ENCODE measurements at places on chromosomes 1 and 21. TPM values are rescaled to one million over a fixed set of nuclear protein-coding genes. Genes with fewer than 3 reads are reported as not detected.

DNA sequence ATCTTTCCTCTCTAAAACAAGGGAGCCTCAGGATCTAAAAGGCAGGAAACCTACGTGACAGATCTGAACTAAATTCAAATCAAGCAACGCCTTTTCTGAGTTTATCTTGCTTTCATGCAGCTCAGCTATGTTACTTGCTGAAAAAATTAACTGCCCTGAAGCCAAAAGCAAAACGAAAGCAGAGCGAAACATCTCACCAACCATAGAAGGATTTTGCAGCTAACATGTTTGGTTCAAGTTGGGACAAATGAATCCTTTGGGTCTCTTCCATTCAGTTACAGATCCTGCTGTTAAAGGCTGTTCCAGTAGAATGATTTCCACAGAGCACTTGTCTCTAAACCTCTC, 482 bp downstream of the SLC2A5 start:
- DNase-seq: no peak

DNA sequence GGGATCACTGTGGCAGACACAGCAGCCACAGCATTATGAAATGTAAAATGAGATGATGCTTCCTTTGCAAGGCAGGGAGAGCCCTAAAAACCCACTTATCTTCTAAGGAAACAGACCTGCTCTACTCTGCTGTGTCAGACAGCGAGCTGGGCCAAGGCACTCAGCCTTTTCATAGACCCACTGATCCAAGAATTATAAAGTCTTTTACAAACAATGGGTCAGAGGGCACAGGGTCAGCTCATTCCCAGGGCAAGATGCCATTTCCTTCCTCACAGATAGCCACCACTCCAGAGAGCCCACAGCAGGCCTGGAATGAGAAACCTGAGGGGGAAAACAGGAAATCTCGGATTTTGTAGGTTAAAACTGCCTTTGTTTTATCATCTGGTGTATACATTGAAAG, 42.9 kb downstream of the CASQ2 start:
- no peak for DNase-seq

GRCh38 chr21:38080888-38081287, 164.6 kb upstream of the KCNJ6 start:
- DNase-seq: no peak

DNA sequence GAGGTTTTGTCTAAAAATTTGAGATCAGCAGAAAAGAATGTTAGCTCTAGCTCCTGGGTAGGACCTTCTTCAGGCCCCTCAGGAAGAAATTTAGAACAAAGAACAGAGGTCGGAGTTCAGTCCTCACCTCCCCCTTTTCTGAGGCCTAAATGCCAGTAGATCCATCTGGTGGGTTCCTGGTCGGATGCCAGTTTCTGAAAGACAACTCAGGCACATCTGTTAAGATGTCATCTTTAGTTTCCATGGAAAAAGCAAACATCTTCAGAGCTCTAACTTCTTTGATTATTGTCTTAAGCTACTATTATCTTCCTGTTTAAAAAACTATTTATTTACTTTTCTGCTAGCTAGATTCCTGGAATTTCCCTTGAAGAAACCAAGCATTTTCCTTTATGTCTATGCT, 37.1 kb upstream of the USP25 start:
- DNase-seq: no peak

The KLF17 gene
- polyA plus RNA-seq: 0.09 TPM

DNA sequence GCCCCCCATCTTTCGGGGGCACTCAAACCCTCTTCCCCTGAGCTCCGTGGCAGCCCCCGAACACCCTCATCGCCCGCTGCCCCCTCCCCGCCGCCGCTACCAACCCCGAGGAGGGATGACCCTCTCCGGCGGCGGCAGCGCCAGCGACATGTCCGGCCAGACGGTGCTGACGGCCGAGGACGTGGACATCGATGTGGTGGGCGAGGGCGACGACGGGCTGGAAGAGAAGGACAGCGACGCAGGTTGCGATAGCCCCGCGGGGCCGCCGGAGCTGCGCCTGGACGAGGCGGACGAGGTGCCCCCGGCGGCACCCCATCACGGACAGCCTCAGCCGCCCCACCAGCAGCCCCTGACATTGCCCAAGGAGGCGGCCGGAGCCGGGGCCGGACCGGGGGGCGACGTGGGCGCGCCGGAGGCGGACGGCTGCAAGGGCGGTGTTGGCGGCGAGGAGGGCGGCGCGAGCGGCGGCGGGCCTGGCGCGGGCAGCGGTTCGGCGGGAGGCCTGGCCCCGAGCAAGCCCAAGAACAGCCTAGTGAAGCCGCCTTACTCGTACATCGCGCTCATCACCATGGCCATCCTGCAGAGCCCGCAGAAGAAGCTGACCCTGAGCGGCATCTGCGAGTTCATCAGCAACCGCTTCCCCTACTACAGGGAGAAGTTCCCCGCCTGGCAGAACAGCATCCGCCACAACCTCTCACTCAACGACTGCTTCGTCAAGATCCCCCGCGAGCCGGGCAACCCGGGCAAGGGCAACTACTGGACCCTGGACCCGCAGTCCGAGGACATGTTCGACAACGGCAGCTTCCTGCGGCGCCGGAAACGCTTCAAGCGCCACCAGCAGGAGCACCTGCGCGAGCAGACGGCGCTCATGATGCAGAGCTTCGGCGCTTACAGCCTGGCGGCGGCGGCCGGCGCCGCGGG, 837 bp downstream of the FOXD3 start:
- no peak for DNase-seq

The OLIG1 gene
- not detected for polyA plus RNA-seq

- no peak for DNase-seq
Observed at GRCh38 chr1:232628335-232629249, 1.3 kb downstream of the SIPA1L2 start.

GRCh38 chr1:158806916-158807536, 24.1 kb upstream of the MNDA start:
- no peak for DNase-seq

The TPTE gene
- not detected for polyA plus RNA-seq

DNA sequence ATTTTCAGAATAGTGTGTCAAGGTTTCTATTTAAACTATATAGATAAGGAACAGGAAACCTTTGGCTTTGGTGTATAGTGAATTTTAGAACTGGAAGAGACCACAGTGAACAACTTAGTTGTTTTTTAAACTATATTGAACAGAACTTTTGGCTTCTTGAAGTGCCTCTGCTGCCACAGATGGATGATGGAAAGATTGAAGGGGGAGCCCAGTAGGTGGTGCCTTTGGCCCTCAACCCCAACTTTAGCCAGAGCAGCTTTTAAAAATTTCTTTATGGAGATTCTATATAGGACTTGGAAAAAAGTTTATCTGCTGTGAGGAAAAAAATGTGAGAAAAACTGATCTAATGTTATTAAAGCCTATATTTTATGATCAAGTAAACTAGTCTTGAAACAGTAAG, 50.2 kb downstream of the SWT1 start:
- DNase-seq: no peak

The SPOCD1 gene
- polyA plus RNA-seq: 0.30 TPM

GRCh38 chr1:45272913-45273371, 53.8 kb upstream of the HPDL start:
- DNase-seq: no peak

DNA sequence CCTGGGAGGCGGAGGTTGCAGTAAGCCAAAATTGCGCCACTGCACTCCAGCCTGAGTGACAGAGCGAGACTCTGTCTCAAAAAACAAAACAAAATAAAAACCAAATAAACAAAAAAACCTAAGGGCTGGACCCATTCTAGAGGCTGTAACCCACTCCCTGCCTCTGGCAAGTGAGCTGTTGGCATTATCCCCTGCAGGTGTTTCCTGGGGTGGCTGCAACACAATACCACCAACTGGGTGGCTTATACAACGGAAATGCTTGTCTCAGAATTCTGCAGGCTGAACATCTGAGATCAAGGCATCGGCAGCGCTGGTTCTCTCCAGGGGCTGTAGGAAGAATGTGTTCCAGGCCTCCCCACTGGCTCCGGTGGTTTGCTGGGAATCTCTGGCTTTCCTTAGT, 15.2 kb downstream of the LRRC38 start:
- DNase-seq: no peak

DNA sequence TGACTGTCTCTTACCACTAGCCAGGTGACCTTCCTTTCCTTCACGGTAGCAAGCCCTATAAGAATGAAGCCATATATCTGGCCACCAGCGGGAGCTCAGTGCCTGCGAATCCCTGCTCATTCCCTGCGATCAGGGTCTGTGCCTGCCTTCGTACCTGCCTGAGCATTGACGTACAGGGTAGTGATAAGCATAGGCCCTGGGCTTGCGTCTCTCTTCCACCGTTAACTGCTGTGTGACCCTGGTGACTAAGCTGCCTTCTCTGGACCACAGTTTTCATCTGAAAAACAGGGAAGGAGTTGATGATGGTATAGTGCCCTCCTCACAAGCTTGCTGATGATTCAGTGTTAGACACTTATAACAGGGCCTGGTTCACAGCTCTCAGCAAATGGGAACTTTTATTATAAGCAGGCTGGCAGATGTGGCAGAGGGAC, 4.1 kb downstream of the ZC3H12A start:
- no peak for DNase-seq

GRCh38 chr1:167737169-167737568, 15.4 kb downstream of the MPZL1 start:
- DNase-seq: no peak

The NME7 gene
- polyA plus RNA-seq: 68.2 TPM

DNA sequence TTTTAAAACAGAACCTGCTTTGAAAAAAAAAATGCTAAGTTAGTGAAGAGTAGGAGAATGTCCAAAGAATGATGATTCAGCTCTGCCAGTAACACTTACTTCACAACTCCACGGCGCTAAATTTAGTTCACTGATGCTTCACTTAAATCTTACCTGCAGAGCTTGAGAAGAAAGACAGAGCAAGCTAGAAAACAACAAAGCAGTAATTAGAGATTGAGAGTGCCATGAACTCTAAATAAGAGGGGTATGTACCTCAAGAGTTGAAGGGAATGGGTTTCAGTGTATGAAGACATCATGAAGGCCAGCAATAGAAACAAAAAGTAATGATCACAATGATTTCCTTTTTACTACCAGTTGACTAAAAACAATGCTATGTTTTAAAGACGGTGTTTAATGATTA, 32.8 kb downstream of the EPRS1 start:
- no peak for DNase-seq

The HSD3B1 gene
- polyA plus RNA-seq: 0.57 TPM

The CFHR1 gene
- 10.4 TPM for polyA plus RNA-seq

GRCh38 chr1:151574575-151575529, 34.7 kb downstream of the TUFT1 start:
- DNase-seq: no peak

- DNase-seq: no peak
Observed at GRCh38 chr1:219566951-219567947, 45.7 kb downstream of the ZC3H11B start.

GRCh38 chr1:156939786-156940334, 19.4 kb downstream of the LRRC71 start:
- no peak for DNase-seq

The CR1L gene
- 1.4 TPM for polyA plus RNA-seq

The VANGL2 gene
- polyA plus RNA-seq: 32.6 TPM

The CNST gene
- polyA plus RNA-seq: 20.9 TPM

- DNase-seq: peak; percentile 7
Observed at GRCh38 chr1:197356723-197357533, 88.9 kb downstream of the CRB1 start.

DNA sequence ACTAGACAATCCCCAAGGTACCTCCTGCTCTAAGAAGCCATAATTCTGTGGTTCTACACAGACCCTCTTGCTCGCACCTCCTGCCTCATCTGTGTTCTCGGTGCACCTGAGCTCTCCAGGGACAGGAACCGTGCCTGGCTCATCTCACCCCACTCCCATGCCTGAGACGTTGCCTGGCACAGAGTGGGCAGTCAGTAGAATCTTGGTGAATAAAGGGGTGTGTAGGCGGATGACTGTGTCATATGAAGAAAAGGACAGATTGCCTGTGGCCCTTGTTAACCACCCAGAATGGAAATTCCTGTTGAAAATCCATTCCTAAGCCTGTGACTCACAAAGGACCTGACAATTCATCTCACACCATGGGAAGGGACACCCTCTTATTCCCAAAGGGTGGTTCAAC, 92.9 kb downstream of the KCNN3 start:
- no peak for DNase-seq

The LRRIQ3 gene
- 1.3 TPM for polyA plus RNA-seq

The CYP4A11 gene
- polyA plus RNA-seq: 2.4 TPM

DNA sequence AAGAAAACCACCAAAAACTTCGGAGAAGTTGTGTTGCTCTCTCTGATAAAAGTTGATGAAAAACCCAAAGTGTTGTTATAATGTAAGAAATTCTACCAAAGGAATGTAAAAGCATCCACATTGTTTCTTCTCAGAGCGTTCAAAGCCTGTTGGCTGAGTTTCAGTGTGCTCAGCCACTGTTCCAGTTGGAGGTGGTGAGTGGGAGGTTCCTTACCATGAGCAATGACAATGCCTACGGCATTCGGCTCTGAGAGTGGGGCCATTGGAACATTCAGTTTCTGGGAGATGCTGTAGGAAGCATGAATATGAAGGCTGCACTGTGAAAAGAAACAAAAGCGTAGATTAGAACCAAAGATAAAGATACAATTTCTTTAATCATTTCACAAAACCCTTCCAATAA, 20.5 kb upstream of the MYBPHL start:
- DNase-seq: no peak

The GBP6 gene
- polyA plus RNA-seq: 0.21 TPM

GRCh38 chr1:39082811-39083576, 56.8 kb downstream of the NDUFS5 start:
- no peak for DNase-seq

The PGM1 gene
- 36.0 TPM for polyA plus RNA-seq

- no peak for DNase-seq
Observed at GRCh38 chr1:192566657-192567056, 8.9 kb upstream of the RGS1 start.
